ENCODE measurements at places on chromosomes 12 and 14.

DNA sequence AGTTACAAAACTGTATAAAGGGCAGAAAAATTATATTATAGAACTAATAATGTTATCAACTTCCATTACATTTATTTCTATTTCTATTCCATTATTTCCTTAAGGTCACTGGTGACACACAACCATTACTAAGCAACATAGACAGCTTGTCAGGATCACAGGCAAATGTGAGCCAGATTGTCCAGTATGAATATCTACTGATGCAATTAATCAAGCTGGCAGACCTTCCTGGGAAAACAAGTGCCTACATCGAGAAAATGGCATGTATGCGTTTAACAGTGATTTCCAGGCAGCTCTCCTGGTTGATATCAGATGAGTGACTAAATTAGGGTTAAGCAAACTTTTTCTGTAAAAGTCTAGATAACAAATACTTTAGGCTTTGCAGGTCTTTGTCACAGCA, 36.9 kb upstream of the TSPAN8 start:
- no peak for DNase-seq

- peak; percentile 9 for DNase-seq
These were observed 103.3 kb upstream of the PMCH start for GRCh38 chr12:102300824-102301461.

- DNase-seq = peak; percentile 69
These were observed 1.2 kb upstream of the TRIM9 start for GRCh38 chr14:51095854-51096823.

- DNase-seq = peak; percentile 58
These were observed 1.9 kb downstream of the BCL7A start for GRCh38 chr12:122023339-122024131.

DNA sequence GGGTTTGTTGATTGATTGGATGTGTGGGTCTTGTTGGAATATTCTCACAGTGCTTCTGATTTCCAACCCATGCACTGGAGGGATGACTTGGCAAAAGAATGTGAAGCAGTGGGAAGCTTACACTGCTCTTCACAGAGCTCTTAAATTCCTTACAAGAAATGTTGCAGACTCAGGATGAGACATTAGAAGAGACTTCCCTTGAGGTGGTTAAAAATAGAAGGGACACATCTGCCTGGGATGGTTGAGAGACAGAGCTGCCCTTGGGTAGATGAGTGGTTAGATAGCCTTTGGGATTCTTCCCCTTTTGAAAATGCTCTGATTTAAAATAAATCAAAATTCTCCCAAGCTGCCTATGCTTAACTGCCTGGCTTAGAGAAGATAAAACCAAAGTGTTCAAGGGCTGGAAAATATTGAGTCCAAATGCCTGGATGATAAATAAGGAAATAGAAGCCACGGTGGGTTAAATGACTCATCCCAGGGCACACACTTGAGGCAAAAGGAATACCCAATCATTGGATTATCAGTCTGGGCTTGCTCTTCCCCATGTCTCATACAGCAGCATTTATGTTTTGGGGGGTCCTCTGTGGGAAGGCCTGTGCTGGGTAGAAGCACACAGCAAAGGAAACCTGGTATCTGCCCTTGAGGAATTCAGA, 264.3 kb downstream of the AKAP6 start:
- DNase-seq = no peak

DNA sequence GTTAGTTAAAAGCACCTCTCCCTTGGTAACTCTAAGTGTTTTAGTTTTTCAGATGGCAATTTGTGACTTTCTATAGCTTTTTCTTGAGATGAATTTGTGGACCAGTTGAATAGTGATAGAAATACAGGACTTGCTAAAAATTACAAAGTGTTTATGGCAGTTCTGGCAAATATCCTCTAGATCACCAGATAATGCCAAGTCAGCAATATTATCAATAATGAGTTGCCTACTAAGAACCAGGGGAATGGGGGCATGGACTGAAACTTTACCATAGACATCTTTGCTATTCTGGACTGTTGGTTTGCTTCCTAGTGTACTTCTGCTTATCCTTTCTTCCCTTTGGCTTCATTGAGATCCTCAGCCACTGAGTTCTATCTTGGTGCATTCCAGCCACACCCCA, 584.2 kb downstream of the DIO2 start:
- no peak for DNase-seq

DNA sequence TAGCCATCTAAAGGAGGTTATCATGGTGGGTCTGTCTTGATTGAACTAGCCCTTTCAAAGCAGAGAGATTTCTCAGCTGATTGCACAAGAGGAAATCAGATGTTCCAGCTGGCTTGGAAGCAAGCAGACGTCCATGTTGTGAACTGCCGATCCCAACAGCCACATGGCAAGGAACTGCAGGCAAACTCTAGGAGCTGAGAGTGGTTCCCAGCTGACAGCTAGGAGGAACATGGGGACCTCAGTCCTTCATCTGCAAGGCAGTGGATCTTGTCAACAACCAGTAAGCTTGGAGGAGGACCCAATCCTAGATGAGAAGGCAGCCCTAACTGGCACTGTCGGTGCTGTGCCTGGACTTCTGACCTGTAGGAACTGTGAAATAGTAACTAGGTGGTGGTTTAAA, 7.7 kb downstream of the ACVR1B start:
- DNase-seq = no peak

- no peak for DNase-seq
These were observed 10.4 kb upstream of the NOPCHAP1 start for GRCh38 chr12:104975587-104976343.

GRCh38 chr14:44388306-44388705, 118.8 kb downstream of the FSCB start:
- DNase-seq = peak; percentile 29

- no peak for DNase-seq
These were observed 185.8 kb upstream of the FKBP4 start for GRCh38 chr12:2609020-2609419.

DNA sequence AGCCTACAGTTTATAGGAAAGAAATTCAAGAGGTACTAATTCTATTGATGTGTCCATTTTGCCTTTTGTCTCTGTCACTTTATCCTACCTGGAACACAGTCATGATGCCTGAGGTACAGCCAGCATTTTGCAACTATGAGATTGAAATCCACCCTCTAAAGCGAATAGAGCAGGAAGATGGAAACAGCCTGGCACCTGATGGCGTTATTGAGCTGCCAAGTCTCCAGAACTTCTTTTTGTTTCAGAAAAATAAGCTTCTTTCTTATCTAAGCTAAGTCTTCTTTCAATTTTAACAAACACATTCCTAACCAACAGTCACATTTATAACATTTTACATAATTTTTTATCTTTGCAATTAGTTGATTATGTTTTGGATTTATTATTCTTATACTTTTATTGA, 182.1 kb downstream of the PAWR start:
- DNase-seq = no peak

GRCh38 chr14:103348154-103348553, 14.1 kb downstream of the EIF5 start:
- no peak for DNase-seq

GRCh38 chr14:32697704-32698103, 241.0 kb upstream of the NPAS3 start:
- no peak for DNase-seq

DNA sequence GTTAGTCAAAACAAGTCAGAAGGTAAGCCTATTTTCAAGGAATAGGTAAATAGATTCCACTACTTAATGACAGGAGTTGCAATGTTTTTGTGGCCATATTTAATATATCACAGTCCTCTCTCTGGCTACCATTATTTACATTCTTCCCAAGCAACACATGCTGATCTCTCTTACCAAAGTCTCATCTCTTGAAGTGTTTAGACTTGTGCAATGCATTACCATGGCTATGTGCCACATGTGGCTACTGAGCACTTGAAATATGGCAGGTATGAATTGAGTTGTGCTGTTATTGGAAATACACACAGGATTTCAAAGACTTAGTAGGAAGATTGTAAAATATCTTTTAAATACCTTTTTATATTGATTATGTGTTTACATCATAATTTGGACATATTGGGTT, 262.4 kb upstream of the PDE3A start:
- DNase-seq = no peak

- no peak for DNase-seq
These were observed 459.6 kb downstream of the ZFP36L1 start for GRCh38 chr14:68333262-68333661.

DNA sequence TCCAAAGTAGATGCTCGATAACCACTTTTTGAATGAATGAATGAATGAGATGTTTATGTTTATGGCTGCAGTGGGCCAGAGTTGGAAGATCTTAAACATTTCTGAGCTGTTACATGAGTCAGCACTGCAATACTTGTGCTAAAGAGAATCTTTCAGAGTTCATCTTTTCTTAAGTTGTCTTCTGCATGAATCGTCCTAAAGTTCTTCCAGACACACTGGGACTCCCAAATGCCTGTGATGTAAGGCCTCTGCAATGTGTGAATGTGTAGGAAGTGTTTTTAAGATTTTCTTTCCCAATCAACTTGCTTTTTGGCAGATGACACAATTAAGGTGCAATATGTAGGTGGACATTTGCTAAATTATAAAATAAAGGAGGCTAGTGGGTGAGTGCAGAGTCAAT, 50.3 kb upstream of the TRIM9 start:
- DNase-seq = no peak

GRCh38 chr12:93954166-93955112, 193.9 kb upstream of the PLXNC1 start:
- no peak for DNase-seq

GRCh38 chr14:46663382-46663781, 11.8 kb upstream of the RPL10L start:
- DNase-seq = no peak

DNA sequence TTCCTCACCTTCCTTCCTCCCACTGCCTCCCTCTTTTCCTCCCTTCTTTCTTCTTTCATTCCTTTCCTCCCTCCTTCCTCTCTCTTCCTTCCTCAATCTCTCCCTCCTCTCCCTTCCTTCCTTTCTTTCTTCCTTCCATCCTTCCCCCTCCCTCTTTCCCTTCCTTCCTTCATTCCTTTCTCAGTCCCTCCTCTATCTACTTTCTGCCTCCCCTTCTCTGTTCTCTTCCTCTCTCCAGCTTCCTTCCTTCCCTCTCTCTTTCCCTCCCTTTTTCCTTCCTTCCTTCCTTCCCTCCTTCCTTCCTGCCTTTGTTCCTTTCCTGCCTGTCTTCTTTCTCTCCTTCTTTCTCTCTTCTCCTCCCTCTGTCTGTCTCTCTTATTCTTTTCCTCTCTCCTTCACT, 16.1 kb downstream of the ASCL1 start:
- no peak for DNase-seq

DNA sequence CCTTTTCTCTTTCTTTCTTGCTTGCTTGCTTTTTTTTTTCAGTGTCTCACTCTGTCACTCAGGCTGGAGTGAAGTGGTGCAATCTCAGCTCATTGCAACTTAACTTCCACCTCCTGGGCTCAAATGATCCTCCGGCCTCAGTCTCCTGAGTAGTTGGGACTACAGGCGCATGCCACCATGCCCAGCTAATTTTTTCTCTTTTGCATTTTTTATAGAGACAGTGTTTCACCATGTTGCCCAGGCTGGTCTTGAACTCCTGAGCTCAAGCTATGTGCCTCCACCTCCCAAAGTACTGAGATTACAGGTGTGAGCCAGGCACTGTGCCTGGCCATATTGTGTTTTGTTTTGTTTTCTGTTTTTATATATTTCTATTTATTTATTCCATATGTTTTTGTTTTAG, 461.0 kb downstream of the ADAMTS20 start:
- no peak for DNase-seq

DNA sequence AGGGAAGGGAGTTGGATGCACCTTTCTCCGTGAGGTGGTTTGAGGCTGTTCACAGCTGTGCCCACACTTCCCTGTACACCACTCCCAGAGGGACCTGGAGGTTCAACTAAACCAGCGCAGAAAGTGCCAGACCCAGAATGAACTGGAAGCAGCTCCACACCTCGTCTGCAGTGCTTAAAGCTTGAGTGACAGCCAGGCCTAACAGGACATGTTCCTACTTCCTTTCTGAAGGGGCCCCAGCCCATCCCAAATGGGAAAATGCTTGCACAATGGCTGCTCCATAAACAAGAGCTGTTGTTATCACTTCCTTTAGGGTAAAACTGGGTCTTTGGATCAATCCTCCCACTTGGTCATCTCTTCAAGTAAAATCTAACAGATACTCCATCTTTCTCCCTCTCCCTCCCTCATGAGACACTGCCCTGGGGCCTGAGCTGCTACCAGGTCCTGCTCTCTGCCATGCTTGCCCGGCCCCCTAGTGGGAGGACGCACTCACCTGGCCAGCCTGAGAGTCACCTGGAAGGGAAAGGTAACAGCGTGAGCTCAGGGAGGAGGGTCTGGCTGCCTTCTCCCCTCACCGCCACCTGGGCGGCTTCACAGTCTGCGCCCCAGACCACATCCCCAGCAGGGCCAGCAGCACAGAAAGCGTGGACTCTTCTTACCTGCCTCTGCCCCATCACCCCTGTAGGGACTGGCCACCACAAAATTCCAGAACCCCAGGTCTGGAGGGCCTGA, 33.5 kb downstream of the ISCA2 start:
- no peak for DNase-seq

DNA sequence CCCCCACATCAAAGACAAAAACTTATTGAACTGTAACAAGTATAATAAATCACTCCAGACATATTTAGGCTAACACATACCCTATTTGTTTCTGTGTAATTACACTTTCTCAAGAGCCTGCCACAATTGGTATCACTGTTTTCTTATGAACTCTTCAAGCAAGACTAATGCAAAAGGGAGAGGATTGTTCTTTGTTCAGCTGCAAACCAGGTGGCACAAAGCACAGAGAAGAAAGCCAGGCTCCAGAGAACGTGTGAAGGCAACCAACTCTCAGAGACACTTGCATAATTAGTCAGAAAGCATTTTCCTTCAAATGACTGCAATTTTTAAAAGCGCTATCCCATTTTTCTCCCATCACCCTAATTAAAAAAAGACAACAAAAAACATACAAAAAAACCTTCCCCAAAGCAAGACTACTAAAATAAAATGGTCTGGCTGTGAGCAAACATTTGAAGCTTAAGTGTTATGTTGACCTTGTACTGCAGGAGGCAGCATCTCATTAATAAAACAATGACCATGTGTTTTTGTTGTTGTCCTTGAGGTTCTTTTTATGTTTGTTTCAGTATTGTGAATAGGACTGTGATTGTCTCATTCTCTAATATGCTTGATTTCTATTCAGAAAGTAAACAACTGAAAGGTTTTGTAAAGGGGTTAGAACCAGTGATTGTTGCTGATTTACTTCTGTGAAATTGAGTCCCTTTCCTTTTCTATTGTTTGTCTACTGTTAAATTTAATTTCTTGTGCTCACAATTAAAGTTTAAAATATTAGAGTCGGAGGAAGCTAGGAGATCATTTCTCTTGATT, 452.7 kb upstream of the PDE3A start:
- DNase-seq = peak; percentile 70

GRCh38 chr12:53174881-53175491, 5.5 kb upstream of the ZNF740 start:
- DNase-seq = no peak

GRCh38 chr12:29816874-29817725, 33.4 kb upstream of the TMTC1 start:
- no peak for DNase-seq
